T-helper 17 cell (primary cell): ENCODE measurements at places on chromosomes 16 and 17. TPM values are rescaled to one million over a fixed set of nuclear protein-coding genes. Genes with fewer than 3 reads are reported as not detected.

- H3K27ac ChIP-seq: no peak overlapping the region
- H3K4me3 ChIP-seq: no peak overlapping the region
- peaks cover 3% of the 10 kb centered on the region for H3K36me3 ChIP-seq
- no peak for DNase-seq
Observed at GRCh38 chr17:9522074-9522473, 53.5 kb downstream of the STX8 start.

- peak overlapping the region; percentile 45 for H3K4me3 ChIP-seq
- H3K27me3 ChIP-seq: peaks cover 66% of the 10 kb centered on the region
- H3K36me3 ChIP-seq: no peaks in the 10 kb centered on the region
- DNase-seq: no peak
Observed at GRCh38 chr17:46822388-46822921, 4.0 kb upstream of the WNT3 start.

GRCh38 chr16:67053767-67054334, 24.9 kb downstream of the CBFB start:
- H3K36me3 ChIP-seq: peaks cover 3% of the 10 kb centered on the region
- peaks cover 27% of the 10 kb centered on the region for H3K4me1 ChIP-seq
- peak overlapping the region; percentile 89 for H3K4me3 ChIP-seq

DNA sequence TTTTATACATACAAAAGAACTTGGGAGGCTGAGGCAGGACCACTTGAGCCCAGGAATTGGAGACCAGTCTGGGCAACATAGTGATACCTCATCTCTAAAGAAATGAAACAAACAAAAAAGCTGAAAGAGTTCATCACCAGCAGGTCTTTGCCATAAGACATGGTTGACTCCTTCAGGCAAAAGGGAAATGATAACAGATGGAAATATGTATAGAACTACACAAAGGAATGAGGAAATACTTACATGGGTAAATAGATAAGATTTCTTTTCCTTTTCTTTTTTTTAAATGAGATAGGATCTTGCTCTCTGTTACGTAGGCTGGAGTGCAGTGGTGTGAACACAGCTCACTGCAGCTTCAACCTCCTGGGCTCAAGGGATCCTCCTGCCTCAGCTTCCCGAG, 165.3 kb downstream of the PARN start:
- no peak for DNase-seq
- H3K36me3 ChIP-seq: peaks cover 12% of the 10 kb centered on the region
- peaks cover 5% of the 10 kb centered on the region for H3K4me1 ChIP-seq
- no peak overlapping the region for H3K27ac ChIP-seq

Gene PIRT
- not detected for total RNA-seq

Gene TNFRSF17
- not detected for total RNA-seq

Gene KRTAP9-3
- total RNA-seq: not detected
